Diencephalon (tissue), 1 donor: ENCODE measurements at places on chromosomes 7 and 10. TPM values are rescaled to one million over a fixed set of nuclear protein-coding genes. Genes with fewer than 3 reads are reported as not detected.

CFAP43 gene
- total RNA-seq = 27.7 TPM

FGFR2 gene
- 28.4 TPM for total RNA-seq

HABP2 gene
- total RNA-seq = 0.23 TPM

MMP21 gene
- total RNA-seq = 0.46 TPM

STK31 gene
- 3.2 TPM for total RNA-seq

HMX2 gene
- 0.92 TPM for total RNA-seq

LIPM gene
- total RNA-seq = not detected

NRBF2 gene
- total RNA-seq = 20.1 TPM

STRIP2 gene
- total RNA-seq = 81.4 TPM

DPYSL4 gene
- 50.3 TPM for total RNA-seq

WNT8B gene
- 0.69 TPM for total RNA-seq

ABCB4 gene
- total RNA-seq = 2.3 TPM

ATOH7 gene
- 0.69 TPM for total RNA-seq

PRSS37 gene
- not detected for total RNA-seq

JCAD gene
- total RNA-seq = 27.7 TPM

ACTL6B gene
- 90.4 TPM for total RNA-seq

CYP26C1 gene
- total RNA-seq = 0.23 TPM

TRIM73 gene
- total RNA-seq = 4.4 TPM

RBP4 gene
- 6.7 TPM for total RNA-seq

JAKMIP3 gene
- 7.6 TPM for total RNA-seq

GATA3 gene
- 0.69 TPM for total RNA-seq

GPR15LG gene
- not detected for total RNA-seq

WNT16 gene
- 0.69 TPM for total RNA-seq

TEX36 gene
- total RNA-seq = not detected

GSAP gene
- total RNA-seq = 9.9 TPM

OR6B1 gene
- not detected for total RNA-seq

TMEM139 gene
- total RNA-seq = 0.46 TPM

UCN3 gene
- not detected for total RNA-seq

PIK3AP1 gene
- total RNA-seq = 9.7 TPM

AKR1C4 gene
- not detected for total RNA-seq

NKX2-3 gene
- total RNA-seq = not detected

HOXA3 gene
- total RNA-seq = not detected

GPR22 gene
- total RNA-seq = 27.2 TPM

EBLN1 gene
- total RNA-seq = not detected

KLF14 gene
- 0.23 TPM for total RNA-seq

WEE2 gene
- 0.23 TPM for total RNA-seq

MACROH2A2 gene
- 45.7 TPM for total RNA-seq

LRRC61 gene
- total RNA-seq = 12.9 TPM

LLCFC1 gene
- total RNA-seq = not detected
